RCC 7860 (cell line): ENCODE measurements at places on chromosomes 2 and 18.

GRCh38 chr18:58058720-58059119 lies 14.7 kb downstream of the NEDD4L start:
- DNase-seq: no peak

DNA sequence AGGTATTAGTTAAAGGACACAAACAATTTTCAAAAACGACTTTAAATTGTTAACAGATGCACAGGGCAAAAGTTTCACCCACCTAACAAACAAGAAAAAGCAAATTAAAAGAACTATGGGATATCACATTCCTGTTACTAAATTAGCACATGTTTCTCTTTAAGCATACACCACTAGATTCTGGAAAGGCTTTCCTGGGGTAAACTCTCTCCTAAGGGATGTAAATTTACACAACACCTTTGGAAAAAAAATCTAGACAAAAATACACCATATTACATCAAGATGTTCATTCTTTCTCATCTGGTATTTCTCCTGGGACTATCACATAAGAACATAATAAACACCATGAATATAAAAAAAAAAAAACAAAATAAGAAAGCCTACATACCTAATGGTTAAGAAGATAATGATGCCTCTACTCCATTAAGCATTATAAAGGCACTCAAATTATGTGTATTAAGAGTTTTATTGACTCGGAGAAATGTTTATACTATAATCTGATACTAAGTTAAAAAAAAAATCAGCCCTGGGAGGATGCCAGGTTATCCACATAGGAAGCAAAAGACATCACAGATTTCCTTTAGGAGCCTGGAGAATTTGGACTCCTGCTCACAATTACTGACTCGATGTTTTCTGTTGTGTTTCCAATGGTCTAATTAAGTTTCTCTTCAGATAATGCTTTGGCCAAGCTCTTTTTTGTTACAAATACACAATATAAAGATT lies 82.8 kb upstream of the AFF3 start:
- no peak for DNase-seq

DNA sequence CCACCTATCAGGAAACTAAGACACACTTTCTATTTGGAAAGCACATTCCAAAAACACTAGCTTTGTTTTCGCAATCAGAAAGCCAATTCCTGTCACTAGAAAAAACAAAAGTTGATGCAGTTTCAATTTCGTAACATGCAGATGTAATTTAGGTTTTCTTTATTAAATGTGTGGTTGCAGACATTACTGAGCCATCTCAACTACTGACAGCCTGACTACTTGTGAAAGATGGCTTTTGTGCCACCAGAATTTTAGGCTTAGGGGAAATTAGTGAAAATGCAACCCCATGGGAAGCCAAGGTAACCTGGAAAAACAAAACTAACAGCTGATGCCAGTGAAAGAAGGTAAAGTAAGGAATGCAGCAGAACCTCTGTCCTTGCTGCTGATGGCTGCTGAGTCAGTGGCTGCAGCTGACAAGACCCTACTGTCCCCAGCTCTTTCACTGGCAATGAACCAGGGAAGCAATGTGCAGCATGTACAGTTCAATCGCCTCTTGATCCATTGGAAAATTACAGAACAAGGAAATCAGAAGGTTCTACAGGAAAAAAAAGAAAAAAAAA lies 34.9 kb downstream of the FEZ2 start:
- DNase-seq: peak; percentile 49

DNA sequence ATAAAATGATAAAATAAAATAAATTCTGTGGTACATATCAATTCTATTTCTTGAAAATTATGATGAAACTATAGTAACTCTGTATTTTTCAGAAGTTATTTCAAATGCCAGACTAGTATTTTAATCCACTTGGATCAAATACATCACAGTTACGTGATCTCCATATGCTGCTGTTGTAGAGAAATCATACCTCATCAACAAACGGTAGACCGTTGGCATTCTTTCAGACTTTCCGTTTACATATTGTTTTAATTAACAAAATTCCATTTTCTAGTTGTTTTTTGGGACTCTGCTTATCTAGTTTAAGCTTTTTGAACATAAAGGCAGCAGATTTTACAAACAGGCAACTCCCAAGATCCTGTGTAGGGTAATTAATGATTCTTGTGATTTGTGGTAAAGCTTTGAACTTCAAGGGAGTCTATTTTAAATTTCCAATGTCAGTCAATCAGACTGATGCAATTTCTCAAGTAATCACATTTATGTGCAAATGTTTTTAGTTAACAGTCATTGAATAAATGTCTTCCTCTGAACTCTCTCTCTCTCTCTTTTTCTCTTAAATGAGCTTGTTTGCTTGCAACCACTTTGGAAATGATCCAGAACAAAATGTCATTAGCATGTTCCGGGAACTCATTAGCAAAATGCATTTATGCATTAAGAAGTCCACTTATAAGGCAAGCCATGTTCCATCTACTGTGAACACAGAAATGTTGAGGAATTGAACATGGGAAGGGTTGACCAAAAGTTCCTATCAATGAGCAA lies 31.8 kb downstream of the NYAP2 start:
- no peak for DNase-seq

DNA sequence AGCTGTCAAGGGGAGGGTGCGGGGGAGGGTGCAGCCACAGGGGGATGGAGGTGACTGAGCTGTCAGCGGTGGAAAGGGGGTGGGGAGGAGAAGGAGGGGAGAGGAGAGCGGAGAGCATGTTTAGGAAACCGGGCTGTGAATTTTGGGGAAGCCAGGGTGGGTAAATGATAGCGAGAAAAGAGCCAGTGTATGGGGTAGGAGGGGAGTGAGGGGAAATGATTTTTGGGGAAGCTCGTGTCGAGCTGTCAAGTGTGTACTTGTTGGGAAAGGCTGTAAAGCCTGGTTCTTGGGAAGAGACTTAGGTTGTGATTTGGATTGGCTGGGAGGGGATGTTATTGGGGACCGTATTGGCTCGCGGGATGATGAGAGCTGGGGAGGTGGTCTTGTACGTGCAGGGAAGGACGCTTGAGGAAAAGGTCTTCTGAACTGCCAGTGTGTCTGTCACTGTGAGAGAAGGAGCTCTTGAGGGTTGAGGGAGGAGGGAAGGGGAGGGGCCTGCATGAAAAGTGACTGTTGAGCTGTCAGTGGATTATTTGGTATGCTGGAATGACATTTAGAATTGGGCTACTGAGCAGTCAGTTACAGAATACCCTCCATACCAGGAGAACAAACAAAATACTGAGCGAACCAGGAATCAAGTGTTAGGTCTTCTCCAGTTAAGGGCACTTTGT lies 1.0 kb downstream of the UBR3 start:
- DNase-seq: peak; percentile 16

- DNase-seq: no peak
Observed at GRCh38 chr2:214098811-214099210, 312.0 kb upstream of the VWC2L start.

DNA sequence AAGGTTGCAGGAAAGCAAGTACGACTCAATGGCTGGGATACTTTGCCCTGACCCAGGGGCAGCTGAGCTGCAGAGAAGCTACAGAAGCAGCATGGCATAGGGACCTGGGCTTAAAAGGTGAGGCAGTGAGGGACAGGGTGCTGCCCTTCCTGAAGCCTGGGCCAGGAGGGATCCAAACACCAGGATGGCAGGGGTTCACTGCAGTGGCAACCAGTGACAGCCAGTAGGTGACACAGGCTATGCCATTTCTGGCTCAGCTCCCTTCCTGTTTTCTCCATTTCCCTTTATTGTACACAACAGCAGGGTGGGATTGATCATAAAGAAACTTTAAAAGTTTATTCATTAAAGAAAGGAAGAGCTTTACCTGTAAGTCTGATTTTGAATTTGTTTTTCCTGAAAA lies 48.8 kb downstream of the CABYR start:
- DNase-seq: no peak

DNA sequence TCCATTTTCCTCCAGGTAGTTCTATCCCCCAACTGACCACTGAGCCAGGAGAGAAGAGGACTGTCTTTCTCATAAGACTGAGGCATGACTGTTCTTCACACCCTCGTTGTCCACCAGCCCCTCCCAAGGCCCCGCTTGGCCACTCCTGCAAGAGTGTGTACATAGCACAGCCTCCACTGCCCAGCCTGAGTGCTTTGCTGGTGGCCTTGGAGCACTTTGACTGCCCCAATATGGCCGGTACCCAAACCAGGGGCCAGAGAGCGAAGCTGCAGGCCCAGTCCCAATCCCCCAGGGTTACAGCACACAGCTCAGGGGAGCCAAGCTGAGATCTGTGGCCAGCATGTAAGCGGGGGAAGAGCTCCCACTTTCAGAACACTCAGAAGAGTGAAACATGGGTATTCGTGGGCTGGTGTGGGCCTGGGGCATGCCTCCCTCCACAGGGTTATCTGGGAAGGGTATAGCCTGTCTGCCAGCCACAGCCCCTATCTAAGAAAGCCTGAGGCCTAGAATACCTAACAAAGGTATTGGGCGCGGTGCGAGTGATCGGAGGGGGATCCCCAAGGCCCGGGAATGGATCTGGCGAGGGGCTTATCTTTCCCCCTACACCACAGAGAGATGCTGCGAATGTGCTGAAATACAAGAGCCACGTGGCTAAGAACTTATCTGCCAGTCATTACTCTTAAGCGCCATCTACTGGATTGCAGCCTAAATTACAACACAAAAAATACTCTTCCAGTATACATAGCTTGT lies 163.8 kb downstream of the WDPCP start:
- peak; percentile 59 for DNase-seq
